NCI-H2081 treated with DMSO at 0.1 percent for 48 hours (cell line): ENCODE measurements at places on chromosomes 16 and 17.

- DNase-seq = no peak
Observed at GRCh38 chr16:66212428-66212827, 154.1 kb upstream of the CDH5 start.

DNA sequence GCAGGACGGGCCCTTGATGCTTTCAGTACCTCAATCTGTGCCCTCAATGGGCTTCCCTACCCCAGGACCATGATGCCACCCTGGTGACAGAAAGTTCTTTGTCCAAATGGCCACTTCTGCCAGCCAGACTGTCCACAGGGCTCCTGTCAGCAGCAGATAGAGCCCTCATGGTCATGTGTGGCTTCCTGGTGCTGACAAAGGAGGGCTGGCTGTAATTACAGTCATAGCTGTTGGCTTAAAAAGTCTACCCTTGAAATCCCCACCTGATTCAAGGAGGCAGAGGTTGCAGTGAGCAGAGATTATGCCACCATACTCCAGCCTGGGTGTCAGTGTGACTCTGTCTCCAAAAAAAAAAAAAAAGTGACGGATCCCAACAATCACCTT, 3.3 kb downstream of the TRPV2 start:
- no peak for DNase-seq

DNA sequence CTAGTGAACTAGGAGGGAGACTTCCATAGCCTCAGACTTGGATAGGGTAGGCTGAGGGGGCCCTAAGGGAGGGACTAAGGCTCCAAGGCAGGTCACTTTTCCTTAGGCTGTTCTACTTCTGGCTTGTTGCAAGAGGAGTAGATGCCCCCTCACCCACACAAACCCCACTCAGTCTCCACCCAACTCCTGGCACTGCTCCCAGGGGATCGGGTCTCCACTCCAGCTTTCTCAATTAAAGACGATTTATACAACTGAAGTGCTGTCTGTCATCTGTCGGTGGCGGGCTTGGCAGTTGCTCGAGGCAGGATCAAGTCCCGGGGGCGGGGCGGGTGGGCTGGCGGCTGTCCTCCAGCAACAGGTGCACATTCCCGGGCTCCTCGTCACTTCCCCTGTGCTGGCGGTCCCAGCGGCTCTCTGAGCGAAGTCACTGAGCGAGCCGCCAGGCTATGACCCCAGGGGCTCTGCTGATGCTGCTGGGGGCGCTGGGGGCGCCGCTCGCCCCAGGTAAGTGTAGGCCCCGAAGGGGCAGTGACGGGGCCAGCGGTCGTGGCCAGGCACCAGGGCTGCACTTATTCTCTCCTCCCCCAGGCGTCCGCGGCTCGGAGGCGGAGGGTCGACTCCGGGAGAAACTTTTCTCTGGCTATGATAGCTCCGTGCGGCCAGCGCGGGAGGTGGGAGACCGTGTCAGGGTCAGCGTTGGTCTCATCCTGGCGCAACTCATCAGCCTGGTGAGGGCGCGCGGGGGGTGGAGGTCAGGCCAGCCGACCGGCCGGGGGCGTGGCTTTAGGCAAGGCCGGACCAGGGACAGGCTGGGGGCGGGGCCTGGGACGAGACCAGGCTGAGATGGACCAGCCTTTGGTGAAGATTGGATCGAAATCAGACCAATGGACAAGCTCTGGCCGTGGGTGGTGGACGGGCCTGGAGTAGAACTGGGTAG, at the start of gene CHRNB1:
Gene CHRNB1 (plus strand): TSS at position 380 of the 937 bp plus-strand sequence. CDS start 67 bp downstream, at position 447.
- DNase-seq = no peak

DNA sequence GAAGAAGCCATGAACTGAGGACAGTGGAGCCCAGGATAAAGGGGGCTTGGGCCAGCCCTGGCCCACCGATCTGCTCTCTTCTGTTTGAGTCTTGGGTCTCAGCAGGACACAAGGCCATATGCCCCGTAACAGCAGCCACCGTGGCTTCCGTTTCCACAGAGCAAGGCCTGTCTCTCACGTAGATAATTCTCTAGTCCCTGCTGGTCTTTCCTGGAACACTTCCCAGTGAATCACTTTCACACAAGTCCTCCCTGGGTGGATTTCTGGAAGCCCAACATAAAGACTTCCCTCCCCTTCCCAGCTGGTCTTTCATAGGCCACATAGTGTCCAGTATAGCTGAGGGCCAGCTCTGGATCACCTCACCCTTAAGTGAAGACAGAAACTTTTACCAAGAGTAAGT, 19.9 kb upstream of the C16orf78 start:
- DNase-seq = no peak

GRCh38 chr16:8110572-8111514, 479.5 kb downstream of the TMEM114 start:
- no peak for DNase-seq

- DNase-seq = no peak
Observed at GRCh38 chr17:49822829-49823228, 25.0 kb downstream of the TAC4 start.

DNA sequence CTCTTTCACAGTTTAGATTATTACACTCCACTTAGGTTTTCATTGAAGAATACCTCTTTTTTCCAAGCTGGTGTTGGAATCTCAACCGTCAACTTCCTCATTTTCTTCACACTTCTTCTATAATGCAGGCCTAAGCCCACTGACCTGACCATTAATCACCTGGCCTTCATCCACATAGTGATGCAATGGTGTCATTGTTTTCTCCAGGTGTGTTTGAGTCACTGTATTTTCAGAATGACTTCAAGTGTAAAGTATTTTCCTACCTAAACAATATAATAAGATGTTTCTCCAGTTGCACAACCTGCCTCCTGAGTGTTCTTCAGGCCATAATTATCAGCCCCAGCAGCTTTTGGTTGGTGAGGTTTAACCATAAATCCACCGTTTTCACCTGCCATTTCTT, 1675.1 kb downstream of the TP53TG3F start:
- no peak for DNase-seq

GRCh38 chr17:71753070-71753469, 367.8 kb upstream of the SOX9 start:
- no peak for DNase-seq

- DNase-seq = no peak
Observed at GRCh38 chr17:81489998-81490992, 22.3 kb downstream of the ACTG1 start.

DNA sequence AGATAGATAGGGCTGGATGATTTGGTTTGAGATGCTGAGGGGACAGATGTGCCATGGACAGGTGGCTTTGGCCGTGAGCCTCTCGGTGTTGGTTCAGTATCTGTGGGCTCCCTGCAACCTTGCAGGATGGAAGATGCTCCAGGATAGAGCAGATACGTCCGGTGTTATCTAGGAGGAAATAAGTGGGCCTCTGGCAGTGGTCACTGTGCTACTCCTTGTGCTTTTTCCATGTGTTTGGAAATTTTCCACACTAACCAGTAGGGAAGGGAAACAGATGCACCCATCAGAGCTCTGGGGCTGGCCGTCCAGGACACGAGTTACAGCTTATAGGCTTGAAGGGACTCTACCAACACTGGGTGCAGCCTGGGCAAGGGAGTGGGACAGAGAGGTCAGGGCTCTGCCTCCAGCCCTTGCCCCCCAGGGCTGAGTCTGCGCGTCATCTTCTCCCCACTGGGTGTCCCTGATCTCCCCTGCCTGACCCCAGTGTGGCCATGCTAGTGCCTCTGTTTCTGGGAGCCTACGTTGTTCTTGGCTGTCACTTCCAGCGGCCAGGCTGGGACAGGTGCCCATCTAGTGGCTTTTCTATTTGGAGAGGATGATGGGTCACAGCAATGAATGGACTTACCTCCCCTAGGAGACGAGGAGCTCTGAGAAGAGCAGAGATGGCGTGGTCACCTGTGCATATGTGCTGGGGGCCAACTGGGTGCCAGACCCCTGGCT, 166.9 kb downstream of the SEC14L1 start:
- DNase-seq = no peak

- no peak for DNase-seq
Observed at GRCh38 chr17:58362368-58363014, 10.5 kb upstream of the SUPT4H1 start.

DNA sequence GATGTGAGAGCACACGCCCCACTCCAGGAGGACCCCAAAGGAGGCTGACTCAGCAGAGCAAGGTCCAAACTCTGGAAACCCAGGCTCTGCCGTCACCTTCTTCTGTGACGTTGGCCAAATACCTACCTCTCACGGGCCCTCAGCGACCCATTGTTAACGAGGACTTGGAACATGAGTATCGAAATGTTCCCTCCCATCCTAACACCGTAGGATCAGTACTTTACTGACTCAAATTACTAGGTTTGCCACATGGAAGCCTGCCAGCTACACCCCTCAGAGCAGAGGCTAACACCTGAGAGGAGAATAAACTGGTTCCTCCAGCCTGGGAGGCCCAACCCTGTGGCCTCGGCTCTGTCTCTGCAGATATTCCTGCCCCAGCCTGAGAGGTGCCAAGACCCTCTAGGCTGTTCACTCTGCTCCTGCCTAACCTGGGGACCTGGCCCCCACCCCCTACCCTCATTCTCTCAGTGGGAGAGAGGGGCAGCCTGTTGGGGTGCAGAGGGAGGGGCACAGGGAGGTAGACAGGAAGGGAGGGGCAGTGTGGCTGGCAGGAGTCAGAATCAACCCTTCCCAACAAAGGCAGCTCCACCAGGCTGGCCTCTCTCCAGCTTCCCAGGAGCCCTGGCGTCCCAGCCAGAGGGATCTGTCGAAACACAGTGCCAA, 4.4 kb downstream of the PITPNM3 start:
- DNase-seq = no peak

DNA sequence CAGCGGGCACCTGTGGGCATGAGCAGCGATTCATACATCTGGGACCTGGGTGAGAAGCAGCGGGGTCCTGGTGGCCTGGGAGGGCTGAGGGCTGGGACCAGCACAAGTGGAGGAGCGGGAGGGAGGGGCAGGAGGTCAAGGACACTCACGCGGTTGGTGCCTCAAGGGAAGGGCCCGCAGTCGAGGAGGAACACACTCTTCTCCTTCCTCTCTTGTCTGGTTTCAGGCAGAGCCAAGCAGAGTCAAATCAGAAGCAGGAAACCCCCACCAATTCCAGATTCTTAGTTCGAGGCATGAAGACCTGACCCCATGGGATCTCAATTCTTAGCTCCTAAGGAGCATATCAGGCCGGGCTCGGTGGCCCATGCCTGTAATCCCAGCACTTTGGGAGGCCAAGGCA, 15.7 kb downstream of the DNAI2 start:
- no peak for DNase-seq

GRCh38 chr17:11814655-11815262, 182.5 kb downstream of the ZNF18 start:
- DNase-seq = no peak

DNA sequence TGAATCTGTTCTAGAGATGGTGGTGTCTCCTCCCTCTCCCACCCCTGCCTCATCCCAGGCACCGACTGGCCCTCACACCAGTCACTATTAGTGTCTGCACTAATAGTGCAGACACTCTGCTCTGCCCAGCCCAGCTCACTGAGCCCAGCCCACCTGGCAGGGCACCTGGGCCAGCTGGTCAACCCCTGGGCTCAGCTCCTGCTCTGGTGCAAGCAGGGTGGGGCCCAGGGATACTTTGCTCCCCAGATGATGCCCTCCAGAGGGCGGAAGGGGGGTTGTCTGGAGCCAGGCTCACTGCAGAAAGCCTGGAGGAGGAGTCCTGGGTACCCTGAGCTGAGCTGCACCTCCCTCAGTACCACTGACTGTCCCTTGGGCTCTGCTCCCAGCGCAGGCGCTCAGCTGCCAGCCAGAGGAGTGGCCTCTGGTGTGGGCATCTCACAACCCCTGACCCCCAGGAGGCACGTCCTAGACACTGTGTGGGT, 14.5 kb downstream of the RAB11FIP4 start:
- DNase-seq = no peak

DNA sequence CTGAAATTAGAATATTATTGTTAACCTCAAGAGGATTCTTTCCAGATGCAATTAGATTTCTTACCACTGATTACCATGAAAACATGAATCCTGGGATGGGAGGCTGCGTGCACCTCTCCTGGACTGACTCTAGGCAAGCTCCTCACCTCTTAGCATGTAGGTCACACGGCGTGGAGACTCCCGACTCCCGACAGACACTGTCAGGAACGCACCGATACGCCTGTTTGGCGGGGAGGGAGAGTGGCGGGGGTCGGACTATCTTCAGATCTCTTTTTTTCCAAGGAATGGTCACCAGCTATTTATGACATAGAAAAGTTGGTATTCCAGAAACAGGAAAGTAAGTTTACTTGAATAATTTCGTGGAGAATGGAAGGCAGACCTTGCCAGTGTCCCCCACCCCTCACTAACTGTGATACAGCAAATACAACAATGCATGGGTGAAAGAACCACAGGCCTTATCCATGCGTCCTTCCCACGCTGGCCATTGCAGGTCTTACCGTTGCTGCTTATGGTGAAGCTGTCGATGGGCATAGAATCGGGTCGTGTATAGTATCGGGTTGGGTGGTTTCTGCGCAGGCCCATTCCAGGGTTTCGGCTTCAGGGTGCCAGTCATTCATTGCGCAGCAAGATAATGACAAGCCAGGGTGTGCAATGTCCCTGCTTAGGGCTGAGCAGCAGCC, 62.6 kb upstream of the ENDOV start:
- DNase-seq = no peak

DNA sequence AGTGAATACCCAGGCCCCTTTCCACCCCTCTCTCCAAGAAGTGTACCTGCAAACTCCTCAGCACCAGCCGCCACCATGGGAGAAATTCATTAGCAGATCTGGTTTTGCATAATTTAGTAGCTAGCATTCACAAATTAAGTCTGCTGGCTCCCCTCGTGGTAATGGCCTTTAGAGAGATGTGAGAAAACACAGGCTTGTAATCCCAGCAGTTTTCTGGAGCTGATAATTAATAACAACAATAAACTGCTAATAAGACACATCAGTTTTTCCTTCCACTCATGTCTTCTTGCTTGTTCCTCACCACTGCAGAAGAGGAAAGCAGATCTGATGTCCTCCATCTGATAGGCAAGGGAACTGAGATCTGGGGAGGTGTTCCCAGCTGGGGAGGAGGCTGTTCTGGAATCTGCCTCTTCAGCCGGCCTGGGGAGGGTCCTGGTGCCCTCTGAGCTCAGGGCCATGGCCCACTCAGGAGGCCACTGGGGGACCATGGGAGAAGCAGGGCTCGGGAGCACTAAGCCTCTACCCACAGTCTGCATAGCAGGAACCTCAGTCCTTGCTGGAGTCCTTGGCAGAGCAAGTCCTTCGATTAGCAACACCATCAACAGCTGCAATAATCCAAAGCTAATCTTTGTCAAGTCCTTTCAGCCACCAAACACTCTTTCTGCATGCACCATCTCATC, 74.2 kb upstream of the DNAJA2 start:
- no peak for DNase-seq
